Endothelial cell (in vitro differentiated cells): ENCODE measurements at places on chromosomes 11 and 22. TPM values are rescaled to one million over a fixed set of nuclear protein-coding genes. Genes with fewer than 3 reads are reported as not detected.

The KRTAP5-1 gene
- total RNA-seq = not detected

The HTR3A gene
- total RNA-seq = not detected

The TEX12 gene
- total RNA-seq = not detected

The PHLDB1 gene
- total RNA-seq = 45.4 TPM

The RAB30 gene
- total RNA-seq = 18.6 TPM

The ARHGAP8 gene
- 0.80 TPM for total RNA-seq

The DEPDC7 gene
- 0.74 TPM for total RNA-seq

The CSNK2A3 gene
- total RNA-seq = 4.3 TPM

DNA sequence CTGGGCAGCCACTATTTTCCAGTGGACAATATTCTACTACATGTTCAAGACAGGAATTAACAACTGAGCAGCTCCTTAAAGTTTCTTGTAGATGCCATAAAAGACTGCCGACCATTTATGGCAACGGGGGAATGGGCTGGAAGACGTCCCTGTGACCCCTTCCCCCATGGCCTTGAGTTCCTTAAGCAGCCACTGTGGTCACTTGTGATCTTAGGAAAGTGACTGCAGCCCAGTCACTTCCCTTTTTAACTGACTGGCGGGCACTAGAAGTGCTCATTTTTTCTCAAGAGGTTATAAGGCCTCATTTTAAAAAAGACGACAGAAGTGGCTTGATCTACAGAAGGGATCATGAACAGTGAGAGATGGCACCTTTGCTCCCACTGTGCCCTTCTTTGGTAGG, 153.2 kb upstream of the NARS2 start:
- no peak for DNase-seq

DNA sequence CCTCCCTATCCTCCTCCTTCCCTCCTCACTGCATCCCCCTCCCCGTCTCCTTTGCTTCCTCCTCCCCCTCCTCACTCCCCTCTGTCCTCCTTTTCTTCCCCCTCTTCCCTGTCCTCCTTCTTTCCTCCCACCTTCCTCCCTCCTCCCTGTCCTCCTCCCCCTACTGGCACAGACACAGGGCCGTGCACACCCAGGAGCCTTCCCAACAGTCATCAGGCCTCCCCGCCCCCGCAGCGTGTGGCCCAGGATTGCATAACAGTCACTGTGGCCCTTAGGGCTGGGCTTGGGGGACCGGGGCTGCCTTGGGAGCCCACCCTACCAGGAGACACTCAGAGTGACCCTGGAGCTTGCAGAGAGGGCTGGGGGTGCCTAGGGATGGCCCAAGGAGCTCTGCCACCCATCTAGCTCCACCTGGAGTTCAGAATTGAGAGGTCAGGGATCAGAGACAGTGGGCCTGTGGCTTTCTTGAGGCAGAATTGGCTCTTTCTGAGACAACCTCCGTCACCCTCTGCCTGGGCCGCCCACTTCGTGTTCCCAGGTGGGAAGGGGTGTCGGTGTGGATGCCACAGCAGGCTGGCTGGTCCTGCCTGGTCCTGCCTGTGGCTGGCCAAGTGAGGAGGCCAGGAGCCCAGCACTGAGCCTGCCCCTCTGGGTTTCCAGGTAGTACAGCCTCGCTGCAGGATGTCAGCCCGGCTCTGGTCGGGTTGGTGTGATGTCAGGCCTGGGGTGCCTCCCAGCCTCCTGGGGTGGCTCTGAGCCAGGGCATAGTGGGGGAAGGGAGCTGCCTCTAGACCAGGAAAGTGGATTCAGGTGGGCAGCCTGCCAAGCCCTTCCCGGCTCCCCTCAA, 1.6 kb downstream of the SPI1 start:
- no peak for DNase-seq

GRCh38 chr11:11980841-11981308, 27.6 kb downstream of the DKK3 start:
- DNase-seq = no peak

- DNase-seq = no peak
These were observed 44.9 kb downstream of the CD82 start for GRCh38 chr11:44610186-44610955.

DNA sequence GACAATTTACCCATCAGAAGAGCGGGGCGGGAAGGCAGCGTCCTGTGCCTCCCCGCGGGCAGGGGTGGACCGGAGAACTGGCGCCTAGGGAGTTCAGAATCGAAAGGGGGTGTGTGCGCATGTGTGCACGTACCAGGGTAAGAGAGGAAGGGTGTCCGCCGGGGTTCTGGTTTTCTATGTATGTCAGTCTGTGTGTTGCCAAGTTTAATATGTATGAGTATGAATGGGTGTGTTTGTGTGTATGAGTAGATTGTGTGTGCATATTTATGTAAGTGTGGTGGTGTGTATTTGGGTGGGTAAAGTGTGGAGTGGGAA, 2.0 kb downstream of the KCNC1 start:
- DNase-seq = no peak

GRCh38 chr22:25452116-25452700, 112.3 kb upstream of the GRK3 start:
- DNase-seq = no peak

DNA sequence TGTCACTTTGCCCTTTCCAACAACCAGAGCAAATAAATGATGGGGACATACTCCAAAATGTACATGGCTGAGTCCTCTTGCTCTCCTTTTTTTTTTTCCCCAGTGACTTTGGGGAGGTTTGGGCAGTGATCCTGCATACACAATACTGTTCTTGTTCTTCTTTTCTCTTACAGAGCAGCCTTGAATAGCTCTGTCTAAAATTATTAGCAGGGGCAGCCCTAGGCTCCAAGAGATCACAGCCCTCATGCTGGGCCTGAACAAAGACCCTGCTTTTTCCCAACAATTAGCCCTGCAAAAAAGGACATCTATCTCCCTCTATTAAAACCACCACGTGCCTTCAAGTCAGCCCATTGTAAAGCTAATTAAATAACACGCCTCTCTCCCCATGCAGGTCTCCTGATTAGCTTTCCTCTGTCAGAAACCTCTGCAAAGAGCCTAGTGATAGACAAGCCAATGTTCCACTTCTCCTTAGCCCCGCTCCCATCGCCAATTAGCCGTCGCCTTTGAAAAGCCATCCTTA, 54.7 kb downstream of the ETS1 start:
- no peak for DNase-seq

DNA sequence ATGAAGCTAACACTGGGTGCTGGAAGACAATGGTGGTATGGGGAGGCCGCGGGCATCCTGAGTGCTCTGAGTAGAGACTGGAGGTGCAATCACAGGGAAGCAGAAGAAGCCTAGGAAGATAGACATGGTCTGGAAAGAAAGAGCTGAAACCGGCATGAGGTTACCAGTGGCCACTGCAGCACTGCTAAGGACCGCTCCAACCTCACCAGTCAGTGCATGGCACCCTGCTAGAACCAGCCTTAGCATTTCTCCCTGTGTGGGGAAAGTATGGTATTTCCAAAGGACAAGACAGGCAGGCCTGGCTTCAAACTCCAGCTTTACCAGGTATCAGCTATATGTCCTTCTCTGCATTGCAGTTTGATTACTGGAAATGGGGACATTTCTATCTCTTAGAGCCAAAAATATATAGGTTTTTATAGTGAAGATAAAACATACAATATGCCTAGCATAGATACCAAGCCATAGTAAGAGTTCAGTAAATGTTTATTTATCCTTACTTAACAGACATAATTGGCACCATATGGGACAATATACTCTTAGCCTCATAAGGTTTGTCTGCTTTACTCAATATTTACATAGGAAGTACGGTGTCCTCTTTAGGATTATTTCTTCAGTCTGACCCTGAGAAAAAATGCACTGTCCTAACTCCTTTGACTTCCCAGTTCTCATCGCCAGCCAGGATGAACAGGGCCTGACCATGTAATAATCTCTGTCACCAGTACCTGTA, 231.1 kb downstream of the TENM4 start:
- no peak for DNase-seq

DNA sequence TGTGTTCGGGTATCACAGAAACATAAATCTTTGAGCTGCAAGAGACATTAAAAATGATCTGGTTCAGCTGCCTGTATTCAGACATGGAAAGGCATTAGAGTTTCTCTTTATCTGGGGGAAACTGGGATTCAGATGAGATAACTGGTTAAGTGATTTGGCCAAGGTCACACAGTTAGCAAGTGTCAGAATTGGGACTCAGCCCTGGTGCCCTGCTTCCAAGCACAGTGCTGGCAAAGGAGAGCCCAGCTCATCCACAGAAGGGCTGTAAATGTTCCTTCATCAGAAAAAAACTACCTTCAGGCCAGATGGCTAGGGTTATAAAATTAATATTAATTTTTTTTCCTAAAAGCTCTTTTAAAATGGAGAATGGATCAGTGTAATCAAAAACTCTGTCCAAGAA, 20.4 kb upstream of the CADM1 start:
- no peak for DNase-seq

- DNase-seq = no peak
These were observed 20.5 kb upstream of the APOL5 start for GRCh38 chr22:35697142-35697541.

DNA sequence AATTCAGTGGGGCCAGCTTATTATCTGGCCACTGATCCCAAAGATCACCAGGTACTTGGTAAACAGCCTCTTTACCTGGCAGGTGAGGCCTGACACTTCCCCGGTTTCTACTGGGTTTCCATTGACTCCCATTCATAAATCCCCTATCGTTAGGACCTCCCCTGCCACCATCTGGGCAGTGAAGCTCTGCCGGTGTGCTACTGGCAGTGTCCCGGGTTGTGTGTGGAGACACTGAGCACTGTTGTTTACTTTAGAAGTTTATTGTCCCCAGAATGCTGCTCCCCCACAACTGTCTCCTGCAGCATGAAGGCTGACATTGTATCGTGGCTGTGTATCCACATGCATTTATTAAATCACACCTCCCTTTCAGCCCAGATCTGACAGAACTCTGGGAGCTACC, 142.7 kb downstream of the WNT7B start:
- DNase-seq = no peak

GRCh38 chr11:50187220-50187619, 154.5 kb downstream of the OR4C45 start:
- DNase-seq = no peak

- no peak for DNase-seq
These were observed 1240.1 kb downstream of the LRRC4C start for GRCh38 chr11:40219401-40219800.

DNA sequence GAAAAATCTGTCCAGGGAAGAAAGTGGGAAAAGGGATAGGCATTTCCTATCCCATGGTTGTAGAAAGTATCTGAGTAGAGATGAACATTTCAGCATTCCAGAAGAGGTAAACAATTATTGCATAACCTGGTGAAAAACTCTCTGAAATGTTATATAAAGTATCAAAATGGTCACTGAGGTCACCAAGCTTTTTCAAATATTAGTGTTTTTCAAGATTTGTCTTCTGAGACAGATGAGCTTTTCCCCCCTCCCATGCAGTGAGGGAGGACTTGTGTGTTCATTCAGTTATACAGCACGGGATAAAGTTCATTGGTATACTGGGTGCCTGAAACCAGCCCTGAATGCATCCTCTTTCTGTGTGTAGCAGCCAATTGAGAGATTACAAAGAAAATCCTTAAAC, 1.9 kb upstream of the DEPDC7 start:
- DNase-seq = no peak

DNA sequence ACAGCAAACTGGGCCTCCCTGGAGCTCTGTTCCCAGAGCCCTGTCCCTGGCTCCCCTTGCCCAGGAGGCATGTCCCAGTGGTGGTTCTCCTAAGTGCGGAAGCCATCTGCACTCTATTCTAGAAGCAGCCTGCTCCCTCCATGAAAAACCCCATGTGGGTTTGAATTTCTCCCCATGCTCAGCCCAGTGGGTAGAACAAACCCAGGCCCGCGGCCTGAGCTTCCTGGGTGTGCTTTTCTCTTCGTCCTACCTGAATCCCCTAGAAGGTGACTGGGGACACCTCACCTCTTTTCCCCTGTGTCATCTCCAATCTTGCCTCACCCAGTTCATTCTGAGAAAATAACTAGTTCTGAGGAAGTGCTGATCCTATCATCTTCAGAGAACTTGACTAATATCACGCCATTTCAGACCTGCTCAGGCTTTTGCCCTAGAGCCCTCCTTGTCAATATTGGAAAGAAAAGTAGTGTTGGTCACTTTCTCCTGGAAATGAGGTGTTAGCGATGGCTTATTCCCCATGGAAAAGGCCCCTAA, 15.9 kb downstream of the IL10RA start:
- no peak for DNase-seq

DNA sequence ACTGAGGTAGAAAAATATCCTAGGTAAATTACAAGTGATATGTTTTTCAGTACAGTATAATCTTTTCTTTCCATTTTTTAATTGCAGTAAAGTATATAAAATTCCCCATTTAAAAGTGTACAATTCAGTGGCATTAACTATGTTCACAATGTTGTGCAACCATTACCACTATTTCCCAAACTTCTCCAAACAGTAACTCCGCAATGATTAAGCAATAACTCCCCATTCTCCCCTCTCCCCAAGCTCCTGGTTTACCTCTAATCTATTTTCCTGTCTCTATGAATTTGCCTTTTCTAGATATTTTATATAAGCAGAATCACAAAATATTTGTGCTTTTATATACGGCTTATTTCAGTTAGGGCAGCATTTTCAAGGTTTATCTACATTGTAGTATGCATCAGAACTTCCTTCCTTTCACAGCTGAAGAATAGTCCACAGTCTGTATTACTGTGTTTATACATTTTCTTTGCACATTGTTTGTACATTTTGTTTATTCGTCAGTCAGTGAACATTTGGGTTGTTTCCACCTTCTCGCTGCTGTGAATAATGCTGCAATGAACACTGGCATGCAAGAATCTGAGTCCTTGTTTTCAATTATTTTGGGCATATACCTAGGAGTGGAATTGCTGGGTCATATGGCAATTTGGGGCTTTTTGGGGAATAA, 110.7 kb downstream of the RPL27A start:
- DNase-seq = no peak

DNA sequence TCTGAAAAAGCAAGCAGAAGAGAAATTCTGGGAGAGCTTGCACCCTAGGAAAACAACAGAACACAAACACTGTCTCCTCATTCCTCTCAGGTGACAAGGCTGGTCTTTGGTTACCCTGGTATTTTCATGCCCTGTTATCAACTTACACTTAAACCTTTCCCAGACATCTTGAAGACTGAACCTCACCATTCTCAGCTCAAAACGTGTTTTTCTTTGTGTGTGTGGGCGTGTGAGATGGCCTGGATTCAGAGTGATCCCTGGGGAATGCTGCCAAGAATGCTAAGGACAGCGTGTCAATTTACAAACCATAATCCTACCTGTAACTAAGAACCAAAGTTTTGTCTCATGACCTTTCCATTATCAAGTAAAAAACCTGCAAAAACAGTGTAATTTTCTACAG, 33.3 kb downstream of the ELF5 start:
- DNase-seq = no peak

DNA sequence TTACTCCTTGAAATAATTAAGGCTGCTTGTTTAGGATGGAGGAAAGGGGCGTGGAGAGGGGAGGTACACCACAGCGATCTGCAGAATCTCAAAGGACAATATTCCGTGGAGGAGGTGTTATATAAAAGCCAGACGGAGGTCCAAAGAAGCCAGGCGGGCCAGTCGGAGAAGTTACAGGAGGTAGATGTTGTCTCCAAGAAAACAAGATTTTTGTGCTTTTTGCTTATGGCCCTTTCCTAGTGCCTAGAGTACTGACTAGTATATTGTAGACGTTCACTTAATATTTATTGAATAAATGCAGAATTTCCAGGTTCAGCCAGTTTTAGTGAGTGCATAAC, 761 bp downstream of the ZDHHC13 start:
- no peak for DNase-seq

GRCh38 chr11:128359515-128359914, 227.8 kb downstream of the ETS1 start:
- DNase-seq = no peak
